NCI-H446 (cell line): ENCODE measurements at places on chromosomes 7 and 10.

DNA sequence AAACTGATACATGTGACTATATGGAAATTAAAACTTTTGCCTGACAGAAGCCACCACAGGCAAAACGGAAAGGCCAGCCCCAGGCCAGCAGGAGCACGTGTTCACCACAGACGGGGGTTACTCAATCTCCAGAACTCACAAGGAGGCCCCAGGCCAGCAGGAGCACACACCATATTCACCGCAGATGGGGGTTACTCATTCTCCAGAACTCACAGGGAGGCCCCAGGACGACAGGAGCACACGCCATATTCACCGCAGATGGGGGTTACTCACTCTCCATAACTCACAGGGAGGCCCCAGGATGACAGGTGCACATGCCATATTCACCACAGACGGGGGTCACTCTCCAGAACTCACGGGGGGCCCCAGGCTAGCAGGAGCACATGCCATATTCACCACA lies 61.5 kb downstream of the NKX6-2 start:
- DNase-seq: no peak

GRCh38 chr10:72948762-72949161 lies 5.8 kb downstream of the PLA2G12B start:
- no peak for DNase-seq

DNA sequence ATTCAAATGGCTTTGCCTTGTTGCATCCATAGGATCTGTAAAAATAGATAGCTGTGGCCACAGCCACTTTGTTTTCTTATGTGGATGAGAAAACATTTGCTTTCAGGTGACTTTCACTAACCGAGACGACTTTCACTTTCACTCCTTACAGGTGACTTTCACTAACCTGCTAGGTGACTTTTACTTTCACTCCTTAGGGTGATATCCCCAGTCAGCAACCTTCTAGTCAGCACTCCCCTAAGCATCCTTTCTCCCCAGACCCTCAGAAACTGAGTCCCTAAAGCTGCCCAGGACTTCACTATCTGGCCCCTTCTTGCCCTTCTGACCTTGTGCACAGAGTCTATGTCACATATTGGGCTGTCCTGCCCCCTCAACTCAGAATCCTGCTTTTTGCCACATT lies 177.5 kb downstream of the RELN start:
- DNase-seq: no peak

DNA sequence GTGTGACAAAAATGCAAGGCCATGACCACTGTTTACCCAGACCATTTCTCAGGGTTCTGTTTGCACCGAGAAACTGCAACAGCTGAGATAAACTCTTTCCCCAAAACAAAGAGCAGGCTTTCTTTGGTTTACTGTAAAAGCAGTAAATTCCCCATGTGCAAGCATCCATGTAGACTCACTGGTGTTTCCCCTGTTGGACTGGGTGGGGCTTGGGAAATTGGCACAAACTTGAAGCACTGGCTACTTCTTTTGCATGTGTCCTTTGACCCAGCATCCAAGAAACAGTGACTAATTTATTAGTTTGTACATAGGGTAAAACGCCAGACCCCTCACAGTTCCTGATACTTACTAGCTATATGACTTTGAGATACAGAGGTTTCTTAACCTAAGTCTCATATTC lies 12.3 kb downstream of the IQUB start:
- DNase-seq: no peak

DNA sequence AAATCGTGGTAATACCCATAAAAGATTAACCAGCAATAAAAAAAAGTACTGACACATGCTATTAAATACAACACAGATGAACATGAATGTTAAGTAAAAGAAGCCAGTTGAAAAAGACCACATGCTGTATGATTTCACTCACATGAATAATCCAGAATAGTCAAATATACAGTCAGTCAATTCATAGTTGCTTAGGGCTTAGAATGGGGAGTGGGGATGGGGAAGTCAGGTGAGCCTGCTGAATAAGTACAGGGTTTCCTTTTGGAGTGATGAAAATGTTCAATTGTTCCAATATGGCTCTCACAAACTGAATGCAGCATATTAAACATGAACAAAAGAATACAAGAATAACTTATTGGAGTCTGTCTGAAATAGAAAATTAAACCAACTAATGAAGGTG lies 1.8 kb downstream of the COA1 start:
- no peak for DNase-seq
